ENCODE measurements at places on chromosomes 1 and 21.

GRCh38 chr21:41506611-41507520 lies 1.1 kb downstream of the TMPRSS2 start:
- no peaks in the 10 kb centered on the region for H3K4me1 ChIP-seq
- H3K4me3 ChIP-seq = no peak overlapping the region
- no peaks in the 10 kb centered on the region for H3K36me3 ChIP-seq
- peak; percentile 72 for DNase-seq

DNA sequence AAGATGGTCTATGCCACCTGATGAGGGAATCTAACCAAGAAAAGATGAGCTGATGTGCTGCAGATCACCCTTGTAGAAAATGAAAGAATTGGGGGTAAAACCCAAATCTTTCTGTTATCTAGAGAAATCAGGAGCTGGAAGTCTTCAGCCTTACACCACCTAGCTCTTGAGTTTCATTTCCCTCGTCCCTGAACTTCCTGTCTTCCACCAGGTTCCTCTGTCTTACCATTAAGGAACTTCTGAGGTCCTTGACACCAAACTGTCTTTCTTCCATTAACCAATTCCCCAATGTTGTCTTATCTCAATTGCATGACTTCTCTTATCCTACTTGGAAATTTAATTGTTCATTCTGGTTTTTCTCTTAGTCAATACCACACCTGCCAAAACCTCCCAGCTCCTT lies 31.5 kb downstream of the LPAR3 start:
- H3K4me1 ChIP-seq = no peaks in the 10 kb centered on the region
- DNase-seq = no peak

- no peaks in the 10 kb centered on the region for H3K27me3 ChIP-seq
- no peak overlapping the region for H3K4me3 ChIP-seq
- H3K36me3 ChIP-seq = no peaks in the 10 kb centered on the region
Observed at GRCh38 chr1:230206976-230207375, 139.9 kb downstream of the GALNT2 start.

DNA sequence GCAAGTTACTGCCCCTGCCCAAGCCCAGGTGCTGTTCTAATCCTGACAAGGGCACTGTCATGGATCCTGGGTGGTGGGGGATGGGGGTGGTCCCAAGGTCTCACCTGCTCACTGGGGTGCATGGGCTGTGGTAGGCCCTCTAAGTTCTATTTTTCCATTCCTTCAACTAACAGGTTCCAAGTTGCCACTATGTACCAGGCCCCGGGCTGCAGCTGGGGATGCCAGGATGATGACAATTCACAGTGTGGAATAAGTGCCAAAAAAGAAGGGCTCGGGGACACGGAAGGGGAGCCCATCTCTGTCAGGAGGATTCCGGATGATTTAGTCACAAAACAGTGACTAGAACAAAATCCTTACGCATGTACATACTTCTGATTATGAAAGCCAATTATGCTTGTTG lies 76.0 kb downstream of the STUM start:
- H3K4me1 ChIP-seq = no peaks in the 10 kb centered on the region
- H3K27ac ChIP-seq = peak overlapping the region; percentile 38
- DNase-seq = no peak
- H3K27me3 ChIP-seq = no peaks in the 10 kb centered on the region
- no peak overlapping the region for H3K4me3 ChIP-seq
- no peaks in the 10 kb centered on the region for H3K36me3 ChIP-seq

- H3K27ac ChIP-seq = no peak overlapping the region
- H3K4me3 ChIP-seq = no peak overlapping the region
- H3K27me3 ChIP-seq = no peaks in the 10 kb centered on the region
- no peaks in the 10 kb centered on the region for H3K4me1 ChIP-seq
- no peaks in the 10 kb centered on the region for H3K36me3 ChIP-seq
Observed at GRCh38 chr21:37742532-37742931, 173.7 kb downstream of the KCNJ6 start.

GRCh38 chr1:155307247-155307740 lies 1.4 kb upstream of the FDPS start:
- no peak overlapping the region for H3K27ac ChIP-seq
- H3K36me3 ChIP-seq = no peaks in the 10 kb centered on the region
- no peak for DNase-seq
- H3K4me1 ChIP-seq = peaks cover 9% of the 10 kb centered on the region
- H3K4me3 ChIP-seq = no peak overlapping the region
- no peaks in the 10 kb centered on the region for H3K27me3 ChIP-seq

GRCh38 chr1:229293528-229294204 lies 22.8 kb downstream of the RAB4A start:
- no peaks in the 10 kb centered on the region for H3K27me3 ChIP-seq
- H3K36me3 ChIP-seq = peaks cover 3% of the 10 kb centered on the region
- no peak overlapping the region for H3K27ac ChIP-seq

DNA sequence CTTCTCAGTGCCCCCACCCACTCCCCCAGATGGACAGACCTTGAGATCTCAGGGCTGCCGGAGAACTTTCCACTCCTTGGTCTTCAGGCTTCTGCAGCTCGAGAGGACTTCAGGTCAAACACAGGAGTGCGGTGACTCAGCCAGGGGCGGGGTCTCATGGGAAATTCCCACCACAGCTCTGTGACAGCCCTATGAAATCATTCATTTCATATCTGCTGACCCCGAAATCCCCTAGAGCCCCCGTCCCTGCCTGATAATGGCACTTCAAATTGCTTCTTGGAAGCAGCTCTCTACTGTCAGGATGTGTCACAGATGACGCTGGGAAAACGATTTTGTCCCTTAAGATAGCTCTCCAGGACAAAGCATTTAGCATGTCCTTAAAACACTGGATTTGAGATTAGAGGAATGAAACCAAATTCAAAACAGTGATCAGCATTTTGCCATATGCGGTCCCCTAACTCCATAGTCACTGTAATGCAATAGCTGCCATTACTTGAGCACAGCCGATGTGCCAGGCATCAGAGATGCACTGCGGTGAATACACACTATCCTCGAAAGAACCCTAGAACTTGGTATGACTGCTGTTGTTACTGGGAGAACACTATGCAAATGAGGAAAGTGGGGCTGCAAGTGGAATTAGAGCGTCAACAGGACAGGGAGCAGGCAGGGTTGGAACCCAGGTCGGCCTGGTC lies at the start of gene TNFRSF9:
Gene TNFRSF9 (minus strand): TSS at position 95 of the 692 bp plus-strand sequence. CDS start 845 bp downstream, outside the sequence.
- H3K4me3 ChIP-seq = no peak within 1 kb of the TSS
- DNase-seq = no peak
- H3K27me3 ChIP-seq = no peaks in the 10 kb centered on the region
- no peaks in the 10 kb centered on the region for H3K36me3 ChIP-seq

DNA sequence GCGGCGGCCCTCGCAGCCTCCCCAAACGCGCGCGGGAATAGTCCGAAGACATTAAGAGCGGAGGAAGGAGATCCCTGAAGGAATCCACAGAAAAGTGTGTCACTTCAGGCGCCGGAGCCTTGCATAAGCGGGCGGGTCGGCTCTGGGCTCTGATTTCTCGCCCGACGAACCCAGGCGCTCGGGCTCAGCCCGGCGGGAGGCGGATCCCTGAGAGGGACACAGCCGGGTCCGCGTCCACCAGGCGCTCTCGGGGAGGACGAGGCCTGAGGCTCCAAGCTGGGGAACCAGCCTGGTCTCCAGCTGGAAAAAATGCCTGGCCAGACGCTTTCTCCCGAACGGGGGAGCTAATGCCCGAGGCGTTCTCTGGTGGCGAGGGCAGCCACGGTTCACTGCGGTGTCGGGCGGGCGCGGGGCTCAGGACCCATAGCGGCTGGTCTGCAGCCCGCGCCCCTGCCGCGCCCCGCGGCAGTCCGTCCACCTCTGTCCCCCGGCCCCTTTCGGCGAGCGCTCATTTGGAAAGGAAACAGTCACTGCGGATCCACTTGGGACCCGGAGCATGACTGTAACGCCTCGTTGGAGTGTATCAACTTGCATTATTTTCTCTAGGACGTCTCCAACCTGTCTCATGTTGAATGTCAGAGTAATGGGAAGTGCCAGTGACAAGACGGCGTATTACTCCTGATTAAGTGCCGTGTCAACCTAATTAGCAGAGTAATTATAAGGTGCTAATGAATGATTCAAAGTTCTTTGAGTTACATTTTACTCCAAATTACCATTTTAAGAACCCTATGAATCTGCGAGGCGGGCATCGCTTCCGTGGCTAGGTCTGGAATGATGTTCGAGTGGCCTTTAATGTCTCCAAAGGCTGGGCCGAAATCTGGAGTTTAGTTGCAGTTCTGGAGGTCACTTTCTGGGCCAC lies 1.6 kb upstream of the BARHL2 start:
- H3K4me1 ChIP-seq = no peaks in the 10 kb centered on the region
- no peak for DNase-seq
- no peaks in the 10 kb centered on the region for H3K36me3 ChIP-seq
- H3K27ac ChIP-seq = no peak overlapping the region

GRCh38 chr21:46369520-46370235 lies 45.7 kb downstream of the PCNT start:
- no peaks in the 10 kb centered on the region for H3K4me1 ChIP-seq
- no peak overlapping the region for H3K4me3 ChIP-seq
- DNase-seq = no peak
- no peak overlapping the region for H3K27ac ChIP-seq
- H3K36me3 ChIP-seq = no peaks in the 10 kb centered on the region

GRCh38 chr1:225406976-225407725 lies 20.7 kb downstream of the LBR start:
- no peaks in the 10 kb centered on the region for H3K27me3 ChIP-seq
- no peak overlapping the region for H3K4me3 ChIP-seq
- no peak for DNase-seq
- no peaks in the 10 kb centered on the region for H3K4me1 ChIP-seq

DNA sequence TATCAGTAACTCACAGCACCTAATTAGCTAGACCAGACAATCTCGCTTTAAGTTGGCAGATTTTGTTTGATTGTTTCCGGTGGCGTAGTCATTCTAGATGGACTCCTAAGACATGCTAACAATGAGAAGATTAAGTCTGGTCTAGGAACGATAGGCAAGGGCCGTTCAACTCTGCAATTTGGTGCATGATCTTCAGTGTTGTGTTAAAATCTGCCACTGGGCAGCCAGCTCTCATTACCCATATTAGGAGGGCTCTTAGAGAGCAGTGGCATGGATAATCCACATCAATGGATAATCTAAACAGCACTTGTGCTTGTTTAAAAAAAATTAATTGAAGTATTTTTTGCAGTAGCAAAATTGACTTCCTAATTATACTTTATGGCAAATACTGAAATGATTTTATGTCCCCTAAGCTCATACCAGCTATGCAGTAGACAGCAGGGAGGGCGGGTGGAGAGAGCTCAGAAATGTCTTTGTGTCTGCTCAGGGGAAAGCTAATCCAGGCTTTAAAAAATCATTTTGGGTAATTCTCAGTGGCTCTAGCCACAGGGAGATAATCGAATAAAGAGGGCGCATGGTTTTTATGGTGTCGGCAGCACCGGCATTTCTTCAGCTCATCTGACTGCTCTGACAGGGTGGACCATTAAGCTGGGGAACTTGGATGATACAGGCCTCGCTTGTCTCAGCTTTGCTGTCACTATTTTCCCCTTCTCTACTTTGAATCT lies 48.5 kb upstream of the IKBKE start:
- no peaks in the 10 kb centered on the region for H3K27me3 ChIP-seq
- DNase-seq = no peak

DNA sequence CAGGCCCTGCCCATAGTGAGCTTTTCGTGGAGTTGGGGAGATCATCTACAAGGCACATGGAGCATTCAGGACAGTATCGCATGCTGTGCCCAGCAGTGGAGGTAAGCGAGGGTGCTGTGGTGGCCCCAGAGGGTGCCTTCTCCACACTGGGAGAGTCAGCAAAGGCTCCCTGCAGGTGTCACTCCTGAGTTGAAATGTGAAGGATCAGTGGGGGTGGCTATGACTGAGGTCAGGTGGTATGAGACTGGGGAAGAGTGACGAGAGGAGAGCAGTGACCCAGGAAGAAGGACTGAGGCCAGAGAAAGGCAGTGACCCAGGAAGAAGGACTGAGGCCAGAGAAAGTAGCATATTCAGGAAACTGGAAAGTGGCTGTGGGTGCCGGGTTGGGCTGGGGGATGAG lies 53.0 kb downstream of the SPAG17 start:
- H3K27me3 ChIP-seq = no peaks in the 10 kb centered on the region
- H3K4me3 ChIP-seq = no peak overlapping the region
- H3K4me1 ChIP-seq = no peaks in the 10 kb centered on the region
- H3K27ac ChIP-seq = no peak overlapping the region

DNA sequence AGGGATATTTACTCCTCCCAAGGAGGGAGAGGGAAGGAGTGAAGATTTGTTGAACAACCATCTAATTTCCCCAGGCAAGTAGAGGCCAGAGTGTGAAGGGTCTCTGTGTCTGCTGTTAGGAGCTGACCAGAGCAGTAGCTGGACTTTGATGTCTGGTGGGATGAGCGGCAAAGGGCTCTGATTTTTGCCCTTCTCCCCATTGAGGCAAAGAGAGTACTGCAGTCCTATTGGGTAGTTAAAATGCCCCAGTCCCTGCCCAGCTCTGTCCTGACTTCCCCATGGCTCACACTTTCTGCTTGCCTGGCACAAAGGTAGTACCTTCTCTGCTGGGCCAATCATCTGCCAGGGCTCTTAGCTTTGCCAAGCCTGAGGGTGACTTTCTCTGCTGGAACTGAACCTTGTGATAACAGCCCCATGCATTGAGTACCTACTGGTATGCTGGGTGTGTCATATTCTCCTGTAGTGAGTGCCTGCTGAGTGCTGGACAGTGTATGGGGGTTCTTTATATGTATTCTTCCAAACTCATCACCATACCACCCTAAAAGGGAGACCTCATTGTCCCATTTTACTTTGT lies 64.0 kb upstream of the SELENON start:
- no peak for DNase-seq
- H3K36me3 ChIP-seq = no peaks in the 10 kb centered on the region
- no peaks in the 10 kb centered on the region for H3K27me3 ChIP-seq
- no peaks in the 10 kb centered on the region for H3K4me1 ChIP-seq

DNA sequence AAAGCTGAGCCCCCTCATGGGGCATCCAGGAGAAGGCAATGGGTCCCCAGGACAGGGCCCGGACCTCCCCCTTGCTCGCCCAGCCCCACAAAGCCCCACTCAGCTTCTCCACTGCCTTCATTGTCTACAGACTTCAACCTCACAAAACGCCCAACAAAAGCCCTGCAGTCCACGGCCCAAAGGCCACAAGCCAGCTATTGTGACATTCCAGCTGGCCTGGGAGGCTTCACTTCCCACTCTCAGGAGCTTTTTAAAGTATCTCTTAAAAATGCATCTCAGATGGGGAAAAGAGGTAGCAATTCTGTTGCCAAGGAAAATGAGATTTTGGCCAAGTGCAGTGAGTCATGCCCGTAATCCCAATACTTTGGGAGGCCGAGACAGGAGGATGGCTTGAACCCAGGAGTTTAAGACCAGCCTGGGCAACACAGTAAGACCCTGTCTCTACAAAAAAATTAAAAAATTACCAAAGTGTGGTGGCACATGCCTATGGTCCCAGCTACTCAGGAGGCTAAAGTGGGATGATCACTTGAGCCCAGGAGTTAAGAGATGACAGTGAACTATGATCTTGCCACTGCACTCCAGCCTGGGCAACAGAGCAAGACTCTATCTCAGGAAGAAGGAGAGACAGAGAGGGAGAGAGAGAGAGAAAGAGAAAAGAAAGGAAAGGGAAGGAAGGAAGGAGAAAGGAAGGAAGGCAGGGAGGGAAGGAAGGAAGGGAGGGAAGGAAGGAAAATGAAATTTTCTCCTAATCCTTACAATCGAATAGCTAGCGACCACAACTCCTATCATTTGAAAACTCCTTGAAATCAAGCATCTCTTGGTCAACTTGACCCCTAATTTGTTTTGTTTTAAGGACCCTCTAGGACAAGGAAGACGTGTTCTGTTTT lies 31.4 kb upstream of the TARDBP start:
- H3K36me3 ChIP-seq = no peaks in the 10 kb centered on the region
- H3K27me3 ChIP-seq = no peaks in the 10 kb centered on the region
- DNase-seq = peak; percentile 67
